Natural killer cell treated with Interleukin-12 subunit alpha and Interleukin-12 subunit beta and Interleukin-15 and Interleukin-18, amount 100 ng/mL, for 72 hours (primary cell): ENCODE measurements at places on chromosomes 13 and 19.
A peak's percentile ranks its signal among the peaks of the same experiment; 100 is the strongest.

- DNase-seq = no peak
These were observed 239.9 kb downstream of the VWA8 start for GRCh38 chr13:41720839-41721561.

DNA sequence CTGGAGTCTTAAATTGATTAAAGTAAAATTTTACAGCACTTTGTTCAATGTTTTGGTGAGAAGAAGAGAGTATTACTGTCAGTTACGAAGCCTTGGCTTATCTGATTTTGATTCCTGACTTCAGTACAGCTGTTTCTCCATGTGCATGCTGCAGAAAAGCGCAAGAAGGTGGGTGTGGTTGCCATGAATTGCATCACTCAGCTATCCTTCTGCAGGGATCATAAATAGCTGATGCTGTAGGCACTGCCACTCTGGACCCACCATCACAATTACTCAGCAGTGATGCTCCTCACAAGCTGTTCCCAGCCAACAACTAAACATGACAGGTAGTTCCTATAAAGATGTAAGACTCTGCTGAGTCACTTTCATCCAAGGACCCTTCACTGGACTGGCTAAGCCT lies 321.2 kb downstream of the IRS2 start:
- no peak for DNase-seq

GRCh38 chr13:46057256-46058015 lies 4.9 kb upstream of the ZC3H13 start:
- DNase-seq = no peak

- no peak for DNase-seq
These were observed 33.4 kb downstream of the MBNL2 start for GRCh38 chr13:97255515-97256021.

GRCh38 chr13:25501231-25501630 lies 129.5 kb downstream of the ATP8A2 start:
- DNase-seq = no peak

- no peak for DNase-seq
These were observed 230.8 kb downstream of the DCT start for GRCh38 chr13:94248454-94249228.

DNA sequence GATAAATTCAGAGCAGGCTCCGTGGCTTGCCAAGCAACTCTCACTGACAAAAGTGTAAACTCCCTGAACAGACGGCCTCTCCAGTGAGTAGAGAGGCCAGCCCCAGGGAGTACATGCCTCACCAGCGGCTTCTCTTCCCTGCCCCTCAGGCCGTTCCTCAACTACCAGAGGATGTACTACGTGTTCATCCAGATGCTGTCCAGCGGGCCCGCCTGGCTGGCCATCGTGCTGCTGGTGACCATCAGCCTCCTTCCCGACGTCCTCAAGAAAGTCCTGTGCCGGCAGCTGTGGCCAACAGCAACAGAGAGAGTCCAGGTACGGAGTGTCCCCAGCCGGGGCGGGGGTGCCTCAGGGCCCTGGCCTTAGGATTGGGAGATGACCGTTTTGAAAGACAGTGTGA lies 93.4 kb upstream of the MCF2L start:
- DNase-seq = peak; percentile 44

- DNase-seq = peak; percentile 75
These were observed at the start of gene CEACAM21 for GRCh38 chr19:41575998-41576397. Gene CEACAM21, plus strand, starts transcription at chr19:41576166. Its CDS starts 109 bp downstream, at chr19:41576275.

GRCh38 chr13:62209529-62209928 lies 793.9 kb upstream of the PCDH20 start:
- DNase-seq = no peak

GRCh38 chr19:577439-578392 lies 5.3 kb downstream of the BSG start:
- no peak for DNase-seq

DNA sequence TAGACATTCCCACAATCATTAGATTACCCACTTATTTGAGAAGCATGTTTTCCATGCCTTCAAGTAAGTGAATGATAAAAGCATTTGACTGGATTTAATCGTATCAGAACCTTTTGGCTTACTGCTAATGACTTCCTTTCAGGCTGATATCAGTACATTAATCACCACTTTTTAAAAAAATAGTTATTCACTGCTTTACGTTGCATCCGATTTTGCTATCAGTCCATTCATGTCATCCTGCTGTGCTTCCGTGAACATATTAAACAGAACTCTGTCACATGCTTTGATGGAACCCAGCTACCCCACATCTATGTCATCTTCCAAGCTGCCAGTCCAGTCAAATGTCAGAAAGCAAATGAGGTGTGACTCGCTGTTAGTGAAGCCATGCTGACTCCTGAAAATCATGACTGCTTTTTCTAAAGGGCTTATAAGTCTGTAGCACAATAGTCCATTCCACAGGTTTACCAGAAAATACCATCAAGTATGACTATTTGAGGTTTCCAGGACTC lies 440.9 kb downstream of the IRS2 start:
- no peak for DNase-seq

DNA sequence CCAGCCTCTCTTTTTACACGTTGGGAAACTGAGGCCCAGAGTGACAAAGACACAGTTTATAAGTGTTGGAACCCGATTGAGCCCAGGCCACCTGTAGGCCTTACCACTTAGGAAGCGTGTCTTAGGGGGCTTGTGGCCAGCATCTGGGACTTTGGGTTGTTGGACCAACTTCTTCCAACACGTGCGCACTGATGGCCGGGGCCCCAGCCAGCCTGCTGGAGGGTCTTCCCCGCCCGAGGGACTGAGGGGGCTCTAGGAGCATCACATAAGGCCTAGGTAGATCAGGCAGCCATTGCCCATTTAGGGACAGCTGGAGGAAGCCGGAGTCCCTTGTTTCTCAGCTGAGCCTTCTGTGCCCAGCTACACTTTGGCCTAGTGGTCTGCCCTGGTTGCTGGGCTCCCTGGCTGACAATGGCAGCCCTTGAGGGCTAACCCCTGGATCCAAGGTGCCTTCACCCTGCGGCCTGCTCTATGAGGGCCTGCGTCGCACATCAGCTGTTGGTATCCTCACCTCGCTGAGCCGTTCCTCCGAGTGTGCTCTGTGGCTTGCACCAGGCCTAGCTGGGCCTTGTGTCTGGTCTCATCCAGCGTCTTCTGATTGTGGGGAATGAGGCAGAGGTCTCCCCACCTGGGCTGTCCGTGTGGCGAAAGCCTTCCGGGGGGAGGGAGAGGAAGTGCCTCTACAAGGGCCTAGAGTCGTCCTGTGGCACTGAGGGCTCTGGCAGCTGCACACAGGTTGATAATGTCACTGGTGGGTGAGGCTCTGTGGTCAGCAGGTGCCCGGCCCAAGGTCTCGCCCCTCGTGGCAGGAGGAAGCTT lies 1.2 kb downstream of the RAB11B start:
- DNase-seq = no peak

- no peak for DNase-seq
These were observed 48.1 kb downstream of the MPHOSPH8 start for GRCh38 chr13:19681517-19681916.

DNA sequence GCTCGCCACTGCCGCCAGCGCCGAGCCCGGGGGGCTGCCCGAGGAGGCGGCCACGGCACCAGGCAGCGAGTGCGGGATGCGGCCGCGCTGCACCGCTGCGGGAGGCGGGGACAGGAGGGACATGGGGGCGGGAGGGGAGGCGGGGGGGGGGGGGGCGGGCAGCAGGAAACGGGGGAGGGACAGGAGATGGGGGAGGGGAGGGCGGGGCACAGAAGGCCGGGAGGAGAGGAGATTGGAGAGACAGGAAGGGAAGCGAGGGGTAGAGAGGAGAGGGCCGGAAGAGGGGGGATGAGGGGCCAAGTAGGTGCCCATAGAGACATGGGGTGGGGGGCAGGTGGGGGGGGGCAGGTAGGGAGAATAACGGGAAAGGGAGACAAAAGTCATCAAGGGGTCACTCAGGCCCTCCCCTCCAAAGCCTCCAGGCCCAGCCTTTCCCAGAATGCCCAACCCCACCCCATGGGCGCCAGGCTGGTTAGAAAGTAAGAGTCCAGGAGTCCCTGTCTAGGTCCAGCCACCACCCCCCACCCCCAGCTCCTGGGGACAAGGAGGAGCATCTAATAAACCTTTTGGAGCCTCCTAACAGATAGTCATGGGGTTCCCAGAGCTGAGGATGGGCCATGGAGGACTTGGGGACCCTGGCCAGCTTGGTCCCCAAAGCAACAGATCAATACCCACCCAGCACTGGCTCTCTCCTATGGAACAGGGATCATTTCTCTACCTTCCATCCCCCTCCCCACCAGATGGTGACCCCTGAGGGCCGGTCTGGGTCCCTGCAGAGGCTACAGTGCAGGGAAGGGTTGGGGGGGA lies 9.5 kb downstream of the NR2F6 start:
- no peak for DNase-seq

- no peak for DNase-seq
These were observed 66.9 kb upstream of the DOCK9 start for GRCh38 chr13:99044764-99045163.

GRCh38 chr19:58145849-58146248 lies 4.7 kb downstream of the ZNF329 start:
- no peak for DNase-seq

DNA sequence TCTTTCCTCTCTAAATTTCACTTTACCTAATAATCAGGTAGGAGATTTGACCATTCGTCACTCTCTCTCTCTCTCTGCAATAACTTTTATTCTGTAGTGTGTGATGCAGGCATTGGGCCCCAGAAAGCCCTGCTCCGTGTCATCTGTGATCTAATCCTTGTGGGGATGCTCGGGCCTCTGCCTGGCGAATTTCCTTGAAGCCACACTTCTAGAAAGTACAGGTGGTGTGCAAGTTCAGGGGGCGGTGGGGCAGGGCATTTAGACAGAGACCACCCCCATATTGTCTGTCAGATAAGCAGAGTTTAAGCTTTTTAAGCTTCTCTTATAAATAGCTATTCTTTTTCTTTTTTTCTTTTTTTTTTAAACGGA lies 53.4 kb upstream of the GPR12 start:
- DNase-seq = no peak

DNA sequence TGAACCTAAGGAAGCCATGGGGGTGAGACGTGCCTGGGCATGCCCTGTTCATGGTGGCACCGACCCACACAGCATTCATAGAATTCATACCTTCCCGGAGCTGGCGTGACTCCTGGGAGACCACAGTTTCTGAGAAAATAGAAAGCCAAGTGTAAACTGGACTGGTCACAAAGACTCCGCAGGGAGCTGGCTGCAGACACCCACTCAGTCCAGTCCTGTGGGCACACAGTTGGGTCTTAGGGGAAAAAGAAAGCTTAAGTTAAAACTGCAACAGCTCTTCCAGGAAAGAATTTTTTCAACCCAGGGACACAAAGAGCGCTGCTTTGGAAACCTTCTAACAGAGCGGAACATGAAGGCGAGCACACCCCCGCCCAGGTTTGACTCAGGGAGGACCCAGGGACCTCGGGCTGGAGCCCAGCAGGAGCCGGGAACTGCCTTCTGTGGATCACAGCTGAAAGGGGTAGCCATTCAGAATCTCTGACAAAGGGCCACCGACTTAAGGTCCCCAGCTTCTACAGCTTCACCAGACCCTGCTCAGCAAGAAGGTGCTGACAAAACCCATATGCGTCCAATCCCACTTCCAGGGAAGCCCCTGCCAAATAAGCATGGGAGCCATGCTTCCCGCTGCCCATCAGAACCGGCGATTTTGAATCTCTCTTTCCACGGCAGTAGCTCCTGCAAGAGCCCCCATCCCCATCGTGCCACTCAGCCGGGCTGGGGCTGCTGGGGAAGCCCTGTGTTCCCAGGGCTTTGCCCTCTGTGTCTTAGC lies 183.7 kb downstream of the COL4A1 start:
- no peak for DNase-seq

DNA sequence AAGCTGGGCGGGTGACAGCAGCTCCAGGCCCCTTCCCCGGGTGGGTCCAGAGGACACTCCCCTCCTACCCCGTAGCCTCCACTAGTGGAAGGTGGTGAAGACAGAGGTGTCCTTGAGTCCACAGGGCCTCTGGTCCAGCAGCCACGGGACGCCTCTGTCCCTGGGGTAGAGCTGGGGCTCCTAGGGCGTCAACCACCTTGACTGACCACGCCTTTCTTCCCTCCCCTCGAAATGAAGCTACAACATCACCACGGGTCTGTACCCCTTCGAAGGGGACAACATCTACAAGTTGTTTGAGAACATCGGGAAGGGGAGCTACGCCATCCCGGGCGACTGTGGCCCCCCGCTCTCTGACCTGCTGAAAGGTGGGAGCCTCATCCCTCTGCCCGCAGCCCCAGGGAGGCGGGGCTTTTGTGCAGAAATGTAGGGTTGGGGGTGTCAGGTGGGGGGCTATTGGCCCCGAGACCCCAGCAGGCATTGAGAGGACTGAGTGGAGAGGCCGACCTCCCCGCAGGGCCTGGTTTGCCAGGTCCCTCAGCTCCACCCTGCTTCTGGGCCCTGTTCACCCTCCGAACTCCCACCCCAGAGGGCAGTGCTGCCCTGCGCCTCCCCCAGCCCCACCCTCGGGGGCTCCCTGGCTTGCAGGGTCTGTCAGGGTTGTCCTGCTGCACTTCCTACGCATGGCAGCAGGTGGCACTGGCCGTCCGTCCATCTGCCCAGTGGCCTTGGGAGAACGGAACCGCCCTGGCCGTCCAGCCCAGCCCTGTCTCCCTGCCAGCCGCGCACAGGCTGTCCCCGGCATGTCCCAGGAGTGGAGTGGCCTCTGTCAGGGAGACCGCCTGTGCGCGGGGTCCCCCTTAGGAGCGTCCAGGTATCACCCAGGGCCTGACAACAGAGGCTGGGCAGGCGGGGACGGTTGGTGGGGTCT lies 15.7 kb downstream of the STK11 start:
- DNase-seq = no peak

DNA sequence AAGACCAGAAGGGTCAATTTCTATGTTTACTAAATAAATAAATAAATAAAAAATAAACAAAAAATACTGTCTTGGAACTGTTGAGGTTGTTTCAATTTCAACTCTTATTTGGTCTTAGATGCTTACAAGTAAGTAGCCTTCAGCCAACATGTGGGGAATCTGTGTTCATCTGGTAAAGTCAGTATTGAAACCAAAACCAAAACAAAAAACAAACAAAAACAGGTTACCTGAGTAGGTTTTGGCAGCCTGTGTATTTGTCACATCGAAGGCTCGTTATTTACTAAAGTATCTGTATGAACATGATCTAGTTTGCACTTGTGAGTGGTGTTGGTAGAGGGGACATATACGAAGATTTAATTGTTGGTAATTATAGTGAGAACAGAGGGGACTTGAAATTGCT lies 471.5 kb downstream of the SLITRK5 start:
- DNase-seq = no peak

DNA sequence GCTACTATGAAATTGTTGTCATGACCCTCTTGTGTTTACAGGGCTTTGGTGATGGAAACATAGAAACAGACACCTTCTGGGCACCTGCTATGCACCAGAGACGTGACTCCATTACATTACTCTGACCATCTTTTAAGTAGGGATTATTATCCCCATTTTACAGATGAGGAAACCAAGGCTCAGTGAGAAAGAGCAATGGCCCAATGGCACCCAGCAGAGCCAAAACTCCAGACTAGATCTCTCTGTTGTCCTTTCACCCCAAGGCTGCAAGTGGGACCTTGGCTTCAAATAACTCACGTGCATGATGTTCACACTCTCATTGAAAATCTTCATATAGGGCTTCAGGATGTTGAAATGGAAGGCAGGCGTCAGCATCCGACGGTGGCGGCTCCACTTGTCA lies 5.9 kb downstream of the CYP4F2 start:
- DNase-seq = no peak

GRCh38 chr13:33554919-33555791 lies 262.8 kb upstream of the RFC3 start:
- DNase-seq = no peak
